ENCODE measurements at places on chromosomes 5 and 9.

DNA sequence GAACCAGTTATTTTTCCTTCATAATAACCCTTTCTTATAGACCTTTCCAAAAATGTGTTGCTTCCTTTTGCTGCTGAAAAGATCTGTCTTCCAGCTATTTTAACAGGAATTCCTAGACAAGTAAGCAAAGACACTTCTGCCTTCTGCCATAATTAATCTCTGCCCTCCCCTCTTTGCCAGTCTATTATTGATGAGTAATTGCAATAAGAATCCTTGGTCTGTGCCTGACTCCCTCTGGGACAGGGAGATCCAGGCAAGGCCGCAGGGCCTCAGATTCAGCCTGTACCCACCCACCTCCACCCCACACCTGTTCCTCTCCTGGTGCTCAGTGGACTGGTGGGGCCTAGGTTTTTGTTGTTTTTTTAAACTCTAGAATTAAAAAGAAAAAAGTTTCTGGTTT, 8.3 kb downstream of the FOXD1 start:
- DNase-seq: no peak

GRCh38 chr9:112503170-112503569, 16.5 kb downstream of the KIAA1958 start:
- no peak for DNase-seq

DNA sequence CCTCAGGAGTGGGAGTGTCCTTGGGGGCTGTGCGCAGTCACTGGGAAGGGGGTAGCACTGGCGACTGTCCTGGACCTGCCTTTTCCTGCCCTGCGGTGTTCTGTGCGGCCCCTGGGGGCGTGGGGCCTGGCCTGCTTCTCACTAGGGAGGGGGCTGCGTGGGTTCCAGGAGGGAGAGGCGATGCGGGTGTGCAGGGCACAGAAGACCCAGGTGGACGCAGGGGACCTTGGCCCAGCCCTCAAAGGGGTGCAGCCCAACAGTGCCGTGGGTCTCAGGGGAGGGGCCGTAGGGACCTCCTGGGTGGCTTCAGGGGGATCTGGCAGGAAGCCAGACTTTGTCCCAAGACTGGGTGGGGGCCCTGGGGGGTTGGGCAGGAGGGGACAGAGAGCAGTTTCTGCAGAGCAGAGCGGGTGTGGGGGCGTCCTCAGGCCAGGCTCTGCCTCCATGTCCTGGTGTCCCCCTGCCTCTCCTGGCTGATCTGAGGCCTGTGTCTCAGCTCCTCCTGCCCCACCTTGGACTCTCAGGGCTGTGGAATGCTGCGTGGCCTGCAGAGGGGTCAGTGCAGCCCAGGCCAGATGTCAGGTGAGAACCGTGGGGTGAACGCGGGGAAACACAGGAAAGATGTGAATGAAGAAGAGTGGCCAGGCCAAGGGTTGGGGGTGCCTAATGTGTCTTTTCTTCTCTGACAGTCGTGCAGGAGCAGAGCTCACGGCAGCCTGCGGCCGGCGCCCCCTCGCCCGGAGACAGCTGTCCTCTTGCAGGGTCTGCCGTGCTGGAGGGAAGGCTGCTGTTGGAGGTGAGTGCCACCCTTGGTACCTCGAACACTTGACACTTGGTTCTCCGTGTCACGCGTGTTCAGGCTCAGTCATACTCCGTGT, 54.6 kb downstream of the AHRR start:
- DNase-seq: no peak

DNA sequence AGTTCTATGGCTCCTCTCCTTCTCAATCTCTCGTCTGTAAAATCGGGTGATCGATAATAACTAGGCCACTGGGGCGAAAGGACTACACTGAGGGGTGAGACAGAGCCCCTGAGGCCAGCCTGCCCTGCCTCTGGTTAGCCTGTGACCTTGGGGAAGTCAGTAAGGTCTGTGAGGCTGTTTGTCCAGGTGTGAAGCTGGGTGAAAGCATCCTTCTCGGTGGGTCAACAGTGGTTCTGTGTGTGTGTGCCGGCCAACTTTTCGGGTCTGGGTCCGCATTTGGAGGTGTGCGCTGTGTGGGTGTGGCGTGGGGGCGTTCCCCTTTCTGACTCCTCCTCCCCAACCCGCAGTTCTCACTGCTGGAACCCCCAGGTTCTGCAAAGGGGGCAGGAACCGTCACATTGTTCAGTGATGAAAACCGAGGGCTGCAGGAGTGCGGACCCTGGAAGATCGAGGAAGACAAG, 5.0 kb upstream of the RNF44 start:
- peak; percentile 62 for DNase-seq

- DNase-seq: no peak
Observed at GRCh38 chr9:117418111-117418510, 3.3 kb upstream of the ASTN2 start.

- DNase-seq: no peak
Observed at GRCh38 chr9:69604568-69605219, 67.5 kb downstream of the APBA1 start.

DNA sequence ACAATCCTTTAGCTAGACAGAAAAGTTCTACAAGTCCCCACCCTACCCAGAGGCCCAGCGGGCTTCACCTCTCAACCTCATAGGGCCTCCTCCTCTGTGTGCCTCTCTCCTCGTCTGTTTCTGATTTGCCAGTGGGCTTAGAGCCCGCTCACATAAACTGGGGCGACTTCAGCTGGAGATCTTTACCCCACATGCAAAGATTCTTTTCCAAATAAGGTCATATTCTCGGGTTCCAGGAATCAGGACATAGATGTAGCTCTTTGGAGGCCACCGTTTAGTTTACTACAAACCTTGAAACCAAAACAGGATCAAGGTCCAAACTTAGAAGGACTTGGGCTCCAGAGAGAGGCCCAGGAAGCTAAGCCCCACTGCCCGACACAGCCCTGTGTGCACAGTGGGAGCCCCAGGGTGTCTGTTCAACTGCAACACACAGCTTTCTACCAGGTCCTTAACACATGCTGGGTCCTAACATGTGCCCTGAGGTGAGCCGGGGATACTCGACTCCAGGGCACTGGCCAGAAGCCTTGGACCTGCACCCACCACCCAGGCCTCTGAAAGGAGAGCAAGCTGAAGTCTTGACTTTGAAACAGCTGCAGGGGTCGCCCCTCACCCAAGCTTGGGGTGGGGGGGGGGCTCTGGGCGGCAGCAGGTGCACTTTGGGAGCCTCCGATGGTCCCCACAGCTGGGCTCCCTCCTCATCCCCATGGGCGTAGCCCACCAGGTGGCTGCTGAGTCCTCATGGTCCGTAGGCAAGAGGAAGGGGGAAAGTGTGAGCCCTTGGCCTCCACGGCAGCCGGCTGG, 26.8 kb upstream of the SLC12A7 start:
- DNase-seq: no peak

DNA sequence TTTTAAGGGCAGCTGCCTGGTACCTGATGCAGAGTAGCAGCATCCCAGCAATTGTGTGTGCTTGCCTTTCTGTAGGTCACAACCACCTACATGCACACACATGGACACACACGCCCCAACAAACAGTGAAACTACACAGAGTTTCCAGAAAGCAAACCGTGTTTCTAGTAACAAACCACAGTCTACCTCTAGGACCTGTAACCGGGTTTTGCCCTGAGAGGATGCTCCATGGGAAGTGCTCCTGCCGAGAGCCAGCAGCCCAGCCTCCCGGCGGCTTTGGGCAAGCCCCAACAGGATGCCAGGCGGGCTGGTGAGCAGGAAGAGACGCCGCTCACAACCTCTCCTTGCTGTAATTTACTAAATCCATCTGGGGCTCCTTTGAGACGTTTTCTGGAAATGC, 4.1 kb upstream of the TCF7 start:
- DNase-seq: no peak

GRCh38 chr5:155103146-155103545, 89.6 kb downstream of the KIF4B start:
- no peak for DNase-seq

- DNase-seq: no peak
Observed at GRCh38 chr9:121651295-121652020, at the start of gene DAB2IP. Gene DAB2IP, plus strand, starts transcription at chr9:121651634. Its CDS starts 142 bp downstream, at chr9:121651776.

DNA sequence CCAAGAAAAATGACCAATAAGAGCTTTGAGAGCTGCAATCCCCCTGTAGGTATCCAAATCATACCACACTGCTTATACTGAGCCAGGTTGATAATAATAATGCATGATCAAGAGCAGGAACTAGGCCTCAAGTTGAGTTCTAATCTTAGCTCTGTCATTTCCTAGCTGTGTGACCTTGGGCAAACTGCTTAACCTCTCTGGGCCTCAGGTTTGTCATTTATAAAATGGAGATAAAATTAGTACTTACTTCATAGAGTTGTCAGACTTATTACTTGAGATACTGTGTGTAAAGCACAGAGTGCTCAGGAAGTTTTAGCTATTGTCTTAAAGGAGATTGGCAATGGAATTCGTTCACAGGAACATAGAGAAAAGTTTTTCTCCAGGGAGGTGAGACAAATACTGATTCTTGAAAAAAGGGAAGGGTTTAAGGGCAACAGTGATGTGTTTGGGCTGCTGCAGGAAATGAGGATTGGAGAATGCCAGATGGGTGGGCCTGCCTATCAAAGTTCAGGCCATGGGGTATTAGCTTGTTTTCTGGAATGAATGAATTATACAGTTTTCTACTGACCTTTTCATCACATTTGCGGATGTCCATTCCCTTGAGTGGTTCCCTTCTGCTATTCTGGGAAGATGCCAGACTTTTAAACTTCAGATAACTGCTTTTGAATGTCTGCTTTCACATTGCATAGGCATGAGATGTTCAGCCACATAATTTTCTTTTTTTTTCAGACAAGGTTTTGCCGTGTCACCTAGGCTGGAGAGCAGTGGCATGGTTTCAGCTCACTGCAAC, 10.2 kb upstream of the ATP6V0E1 start:
- no peak for DNase-seq

GRCh38 chr5:89534331-89534730, 651.3 kb upstream of the MEF2C start:
- DNase-seq: no peak

DNA sequence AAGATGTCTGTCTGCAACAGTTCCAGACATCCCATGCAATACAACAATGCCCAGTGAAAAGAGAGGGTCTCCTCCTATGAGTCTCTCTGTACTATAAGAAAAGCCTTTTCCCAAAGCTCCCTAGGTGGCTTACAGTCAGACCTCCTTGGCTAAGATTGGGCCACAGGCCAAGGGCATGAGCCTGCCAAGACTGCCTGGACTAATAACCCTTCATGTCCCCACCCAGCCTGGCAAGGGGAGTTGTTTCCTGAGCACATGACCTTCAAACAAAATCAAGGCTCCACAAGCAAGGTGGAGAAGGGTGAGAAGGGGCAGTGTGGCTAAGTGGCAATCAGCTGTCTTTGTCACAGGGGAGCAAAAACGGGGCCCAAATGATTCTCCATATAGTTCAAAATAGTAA, 75.6 kb upstream of the ZSWIM6 start:
- no peak for DNase-seq

- DNase-seq: no peak
Observed at GRCh38 chr5:135308245-135308644, 90.8 kb downstream of the MACROH2A1 start.
